Dermis blood vessel endothelial cell (primary cell): ENCODE measurements at places on chromosomes 12 and 14. TPM values are rescaled to one million over a fixed set of nuclear protein-coding genes. Genes with fewer than 3 reads are reported as not detected.

DNA sequence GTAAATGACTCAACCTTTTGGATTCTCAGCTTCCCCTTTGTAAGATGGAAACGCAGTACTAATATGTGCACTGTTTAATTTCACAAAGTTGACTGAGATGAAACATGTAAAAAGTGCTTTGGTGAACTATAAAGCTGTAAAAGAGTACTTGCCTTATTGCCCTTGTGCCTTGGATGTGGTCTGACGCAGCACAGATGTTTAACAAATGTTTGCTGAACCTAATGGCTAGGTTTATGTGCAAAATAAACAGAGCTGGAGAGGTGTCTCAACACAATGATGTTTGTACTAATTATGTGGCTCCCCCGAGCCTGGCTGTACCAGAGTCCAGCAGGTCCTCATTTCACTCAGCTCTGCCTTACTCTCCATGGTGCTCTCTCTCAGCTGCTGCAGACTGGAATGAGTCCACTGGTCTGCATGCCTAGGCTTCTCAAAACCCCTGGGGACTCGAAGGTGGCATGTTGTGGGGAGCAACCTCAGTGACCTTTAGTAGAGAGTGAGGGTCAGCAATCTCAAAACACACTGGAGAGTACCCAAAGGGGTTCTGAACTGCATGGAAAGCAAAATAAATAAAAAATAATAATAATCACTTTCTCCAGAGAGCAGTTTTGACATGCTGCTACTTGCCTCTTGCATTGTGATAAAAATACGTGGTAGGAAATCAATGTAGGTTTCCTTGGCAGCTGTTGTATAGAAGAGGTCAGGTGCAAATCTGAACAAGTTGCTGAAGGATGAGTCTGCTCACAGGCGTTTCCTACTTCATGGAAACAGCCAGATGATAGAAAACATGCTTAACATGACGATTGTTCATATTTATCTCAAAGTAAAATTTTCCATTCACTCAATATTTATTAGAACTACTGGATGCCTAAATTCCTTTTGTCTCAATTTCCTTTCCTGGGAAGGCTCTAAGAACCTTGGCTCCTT lies 8.5 kb upstream of the AMIGO2 start:
- peak; percentile 70 for DNase-seq

- no peak for DNase-seq
Measured at GRCh38 chr12:19066475-19067001, 63.0 kb upstream of the PLEKHA5 start.

GRCh38 chr12:3741882-3742672 lies 10.8 kb downstream of the CRACR2A start:
- no peak for DNase-seq

DNA sequence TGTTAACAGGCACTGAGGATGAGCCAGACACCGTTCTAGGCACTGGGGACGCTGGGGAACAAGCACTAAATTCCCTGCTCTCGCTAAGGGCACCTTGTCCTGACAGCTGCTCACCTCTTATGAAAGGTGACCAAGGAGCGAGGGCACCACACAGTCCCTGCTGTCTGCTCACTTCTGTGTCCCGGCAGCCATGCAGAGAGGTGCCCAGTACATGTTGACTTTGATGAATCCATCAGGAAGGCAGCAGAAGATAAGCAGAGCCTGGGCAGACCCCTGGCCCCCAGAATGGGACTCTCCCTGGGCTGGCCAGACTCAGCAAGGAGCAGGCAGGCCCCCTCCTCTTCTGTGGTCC lies 14.1 kb downstream of the C14orf132 start:
- no peak for DNase-seq

DNA sequence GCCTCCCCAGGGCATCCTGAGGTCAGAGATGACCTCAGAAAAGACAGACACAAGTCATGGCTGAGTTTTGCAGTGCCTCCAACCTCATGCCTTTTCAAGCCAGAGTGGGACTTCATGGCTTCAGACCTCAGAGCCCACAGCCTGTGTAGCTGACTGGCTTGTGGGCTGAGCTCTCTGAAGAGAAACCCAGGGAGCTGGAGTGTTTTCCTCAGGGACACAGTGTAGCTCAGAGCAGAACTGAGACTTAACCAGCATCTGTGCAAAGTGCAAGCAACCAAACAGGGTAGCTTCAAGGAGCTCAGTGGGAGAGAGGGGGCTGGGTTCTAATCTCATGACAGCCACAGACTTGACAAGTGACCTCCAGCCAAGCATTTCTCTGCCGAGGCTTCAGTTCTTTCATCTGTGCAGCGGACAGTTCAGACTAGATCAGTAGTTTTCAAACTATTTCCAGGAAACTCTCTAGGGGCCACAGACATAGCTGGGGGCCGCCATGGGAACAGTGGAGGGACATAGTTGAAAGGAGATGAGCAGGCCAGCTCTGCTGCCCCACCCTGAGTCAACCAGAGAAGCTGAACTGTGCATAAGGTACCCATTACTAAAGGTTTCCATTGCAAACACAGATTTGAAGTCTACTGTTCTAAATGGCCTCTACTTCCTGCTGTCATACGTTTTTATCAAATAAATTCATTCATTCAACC lies 80.0 kb downstream of the LGMN start:
- DNase-seq: no peak

GRCh38 chr12:22530-23201 lies 43.9 kb upstream of the IQSEC3 start:
- DNase-seq: no peak

- no peak for DNase-seq
Measured at GRCh38 chr14:89418976-89419375, 1.9 kb upstream of the FOXN3 start.

Gene NTF3
- 0.34 TPM in 1 of 2 replicates, not detected in the other for total RNA-seq

Gene LYSET
- total RNA-seq: 8.7 and 18.2 TPM in 2 replicates

Gene AQP6
- 0.05 TPM in 1 of 2 replicates, not detected in the other for total RNA-seq
